ENCODE measurements at places on chromosomes 7 and 10. TPM values are rescaled to one million over a fixed set of nuclear protein-coding genes. Genes with fewer than 3 reads are reported as not detected.

CRTAC1 gene
- total RNA-seq, result 1.3 TPM

ZNF273 gene
- total RNA-seq, result 2.1 TPM

CYP3A7 gene
- 0.06 TPM for total RNA-seq

CRYGN gene
- not detected for total RNA-seq

MBLAC1 gene
- total RNA-seq, result 3.5 TPM

RNF148 gene
- total RNA-seq, result not detected

ZNF727 gene
- not detected for total RNA-seq

PTF1A gene
- total RNA-seq, result not detected

DNAAF5 gene
- total RNA-seq, result 49.3 TPM

EGR2 gene
- 0.33 TPM for total RNA-seq

FAM131B gene
- total RNA-seq, result 0.49 TPM

ANKRD61 gene
- 0.51 TPM for total RNA-seq

PTPRZ1 gene
- total RNA-seq, result not detected

CAMK1D gene
- total RNA-seq, result 6.7 TPM

CTTNBP2 gene
- total RNA-seq, result 0.52 TPM

MBL2 gene
- total RNA-seq, result not detected

FKBP6 gene
- total RNA-seq, result not detected

LRRC17 gene
- 0.15 TPM for total RNA-seq

SRPK2 gene
- total RNA-seq, result 35.4 TPM

ICA1 gene
- 1.6 TPM for total RNA-seq

LIPN gene
- not detected for total RNA-seq

RNLS gene
- total RNA-seq, result 9.7 TPM

C10orf53 gene
- not detected for total RNA-seq

GHRHR gene
- not detected for total RNA-seq

SKIDA1 gene
- total RNA-seq, result 0.85 TPM
